ENCODE measurements at places on chromosomes 3 and 15.
A peak's percentile ranks its signal among the peaks of the same experiment; 100 is the strongest.

- no peak for DNase-seq
Measured at GRCh38 chr3:51340013-51340829, 44.9 kb upstream of the MANF start.

- DNase-seq, result no peak
Measured at GRCh38 chr3:108060331-108060730, 30.5 kb downstream of the CD47 start.

- DNase-seq, result peak; percentile 15
Measured at GRCh38 chr15:60932051-60932915, 296.8 kb downstream of the RORA start.

- DNase-seq, result no peak
Measured at GRCh38 chr3:79040701-79041100, 727.1 kb downstream of the ROBO1 start.

DNA sequence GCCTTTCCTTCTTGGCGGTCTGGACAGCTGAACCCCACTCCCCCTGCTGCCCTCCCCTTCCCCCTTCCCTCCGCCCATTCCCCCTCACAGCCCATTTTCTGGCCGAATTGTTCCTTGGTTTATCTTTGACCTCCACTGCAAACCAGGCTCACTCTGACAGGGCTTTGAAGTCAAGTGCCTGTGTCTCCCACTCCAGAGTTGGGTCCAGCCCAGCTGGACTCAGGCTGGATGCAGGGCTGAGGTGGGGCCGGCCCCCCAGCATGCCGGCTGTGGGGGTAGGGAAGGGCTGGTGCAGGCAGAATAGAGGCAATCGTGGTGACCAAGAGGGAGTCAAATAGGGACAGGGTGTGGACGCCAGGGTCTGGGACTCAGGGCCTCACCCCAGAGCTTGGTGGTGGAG lies 57.0 kb upstream of the MRPS22 start:
- no peak for DNase-seq

DNA sequence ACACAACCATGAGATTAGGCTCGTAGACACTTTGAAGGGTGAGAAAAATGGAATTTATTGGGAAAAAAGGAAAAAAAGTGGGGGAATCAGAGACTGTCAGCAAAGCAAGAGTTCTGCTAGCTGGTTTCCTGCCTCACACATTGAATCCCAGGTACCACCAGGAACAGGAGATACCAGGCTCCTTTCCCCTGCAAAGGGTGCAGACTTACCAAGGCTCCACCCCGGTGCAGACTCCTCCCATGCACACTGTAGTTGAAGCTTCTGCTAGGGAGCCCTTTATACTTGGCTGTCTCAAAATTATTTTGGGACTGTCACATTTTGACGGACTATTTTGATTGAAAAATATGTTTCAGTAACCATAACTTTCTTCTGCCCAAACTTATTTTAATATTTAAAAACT lies 819.9 kb upstream of the GBE1 start:
- no peak for DNase-seq

DNA sequence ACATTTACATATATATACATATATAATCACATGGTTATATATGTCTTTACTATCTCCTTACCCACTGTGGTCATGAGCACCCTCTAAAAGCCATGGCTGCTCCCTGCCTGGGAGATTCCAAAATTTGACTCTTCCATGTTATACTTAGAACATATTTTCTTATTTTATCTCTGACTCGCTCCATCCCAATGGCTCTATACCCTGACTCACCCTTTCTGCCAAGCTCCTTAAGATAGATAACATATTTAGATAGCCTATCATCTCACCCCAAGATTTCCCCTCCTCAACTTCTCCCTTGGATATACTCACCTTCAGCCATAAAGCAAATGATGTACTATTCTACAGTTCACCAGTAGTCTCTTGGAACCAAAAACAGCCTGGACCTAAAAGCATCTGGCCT lies 65.1 kb downstream of the CD200R1L start:
- no peak for DNase-seq

GRCh38 chr15:38809621-38810020 lies 245.0 kb upstream of the RASGRP1 start:
- no peak for DNase-seq

- no peak for DNase-seq
Measured at GRCh38 chr3:20137647-20138046, 48.4 kb downstream of the SGO1 start.

DNA sequence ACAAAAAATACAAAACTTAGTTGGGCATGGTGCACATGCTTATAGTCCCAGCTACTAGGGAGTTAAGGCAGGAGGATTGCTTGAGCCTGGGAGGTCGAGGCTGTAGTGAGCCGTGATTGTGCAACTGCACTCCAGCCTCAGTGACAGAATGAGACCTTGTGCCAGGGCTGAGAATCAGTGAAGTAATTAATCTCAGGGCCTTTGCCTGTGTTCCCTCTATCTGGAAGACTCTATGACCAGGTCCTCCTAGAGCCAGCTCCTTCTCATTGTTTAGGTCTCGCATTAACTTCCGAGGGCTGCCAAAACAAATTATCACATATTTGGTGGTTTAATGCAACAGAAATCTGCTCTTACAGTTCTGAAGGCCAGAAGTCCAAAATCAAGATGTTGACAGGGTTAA lies 41.4 kb upstream of the FLNB start:
- no peak for DNase-seq

GRCh38 chr3:137789236-137789635 lies 25.1 kb downstream of the SOX14 start:
- DNase-seq, result no peak

GRCh38 chr15:43329217-43329959 lies 985 bp downstream of the LCMT2 start:
- DNase-seq, result peak; percentile 27

DNA sequence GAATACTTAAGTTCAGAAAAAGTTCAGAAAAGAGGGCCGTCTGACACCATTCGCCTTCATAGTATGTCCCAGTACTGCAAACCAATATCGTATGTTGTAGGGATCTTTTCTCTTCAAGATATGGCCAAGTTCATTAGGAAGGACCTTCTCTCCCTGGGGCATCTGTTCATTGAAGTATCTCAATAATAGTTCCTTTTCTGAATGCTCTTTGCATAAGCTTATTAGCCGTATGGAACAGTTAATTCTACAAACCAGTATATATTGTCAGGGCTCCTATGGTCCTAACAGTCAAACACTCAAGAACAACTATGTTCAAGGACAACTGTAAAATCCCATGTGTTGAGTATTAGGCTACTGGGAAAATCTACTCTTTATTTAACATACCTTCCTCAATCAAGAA lies 203.1 kb downstream of the KLHL25 start:
- DNase-seq, result no peak

GRCh38 chr3:45012577-45012976 lies 13.5 kb upstream of the CLEC3B start:
- no peak for DNase-seq

- no peak for DNase-seq
Measured at GRCh38 chr3:52039846-52040245, 16.5 kb downstream of the DUSP7 start.

DNA sequence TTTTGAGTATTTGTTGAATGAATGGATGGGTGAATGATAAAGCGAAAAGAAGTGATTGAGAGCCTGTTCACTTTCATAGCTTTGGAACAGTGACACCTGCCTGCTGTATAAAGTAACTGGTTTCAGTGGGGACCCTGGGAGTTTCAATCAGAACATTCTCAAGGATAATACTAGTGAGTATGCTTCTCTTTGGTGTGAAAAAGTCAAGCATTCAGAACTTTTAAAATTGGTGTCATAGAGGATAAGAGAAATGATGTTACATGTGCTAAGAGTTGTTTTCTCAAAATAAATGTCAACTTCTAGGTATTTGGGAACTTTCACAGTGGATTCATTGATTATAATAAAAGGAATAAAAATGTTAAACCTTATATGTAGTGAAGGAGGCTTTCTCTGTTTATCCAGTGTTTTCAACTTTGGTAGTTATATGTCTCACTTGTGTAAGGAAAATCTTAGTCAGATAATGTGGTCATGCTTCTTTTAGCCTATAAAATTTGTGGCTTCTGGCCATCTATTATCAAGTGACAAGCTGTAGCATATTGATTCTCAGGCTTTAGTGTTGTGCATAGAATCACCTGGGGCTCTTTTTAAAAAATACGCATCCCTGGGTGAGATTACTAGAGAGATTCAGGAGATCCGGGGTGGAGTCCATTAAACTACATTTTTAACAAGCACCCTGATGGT lies 11.9 kb downstream of the LRCH3 start:
- peak; percentile 38 for DNase-seq

DNA sequence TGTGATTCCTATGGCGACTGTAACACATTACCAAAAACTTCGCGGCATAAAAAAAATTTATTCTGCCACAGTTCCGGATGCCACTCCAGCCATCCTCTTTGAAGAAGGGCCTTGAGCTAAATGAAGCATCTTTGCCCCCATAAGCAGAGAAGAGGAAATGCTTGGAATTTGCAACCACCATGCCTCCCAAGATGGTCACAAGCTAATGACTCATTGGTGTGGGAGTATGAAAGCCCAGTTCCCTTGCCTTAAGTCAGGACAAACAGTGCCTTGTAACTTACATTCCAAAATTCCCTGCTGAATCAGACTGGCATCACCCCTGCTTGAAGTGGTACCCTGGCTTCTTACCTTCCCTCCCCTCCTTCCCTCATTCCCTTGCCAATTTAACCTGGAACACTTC lies 1077.4 kb downstream of the EPHA3 start:
- no peak for DNase-seq

DNA sequence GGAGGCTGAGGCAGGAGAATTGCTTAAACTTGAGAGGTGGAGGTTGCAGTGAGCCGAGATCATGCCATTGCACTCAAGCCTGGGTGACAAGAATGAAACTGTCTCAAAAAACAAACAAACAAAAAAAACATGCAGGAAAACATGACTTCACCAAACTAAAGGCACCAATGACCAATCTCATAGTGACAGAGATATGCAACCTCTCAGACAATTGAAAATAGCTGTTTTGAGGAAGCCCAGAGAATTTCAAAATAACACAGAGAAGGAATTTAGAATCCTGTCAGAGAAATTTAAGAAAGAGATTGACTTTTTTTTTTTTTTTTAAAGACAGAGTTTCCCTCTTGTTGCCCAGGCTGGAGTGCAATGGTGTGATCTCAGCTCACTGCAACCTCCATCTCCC lies 26.1 kb downstream of the NCBP2 start:
- DNase-seq, result no peak

DNA sequence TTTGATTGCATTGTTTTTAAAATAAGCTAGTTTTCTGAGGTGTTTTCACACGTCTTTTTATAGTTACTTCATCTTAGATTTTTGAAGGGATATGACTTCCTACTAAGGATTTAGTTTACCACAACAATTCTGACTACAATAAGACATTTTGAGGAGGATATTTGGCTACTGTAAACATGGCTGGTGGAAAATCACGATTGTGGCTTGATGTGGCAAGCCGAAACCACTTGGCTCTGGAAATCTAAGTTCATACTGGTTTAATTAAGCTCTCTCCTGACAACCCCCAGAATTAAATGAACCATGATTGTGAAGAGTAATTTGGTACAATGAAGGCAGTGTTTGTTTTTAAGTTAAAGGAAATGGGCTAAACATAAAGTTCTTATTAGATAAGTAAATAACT lies 30.8 kb downstream of the ST3GAL6 start:
- DNase-seq, result no peak

GRCh38 chr15:52567871-52568600 lies 794 bp downstream of the ARPP19 start:
- peak; percentile 31 for DNase-seq

DNA sequence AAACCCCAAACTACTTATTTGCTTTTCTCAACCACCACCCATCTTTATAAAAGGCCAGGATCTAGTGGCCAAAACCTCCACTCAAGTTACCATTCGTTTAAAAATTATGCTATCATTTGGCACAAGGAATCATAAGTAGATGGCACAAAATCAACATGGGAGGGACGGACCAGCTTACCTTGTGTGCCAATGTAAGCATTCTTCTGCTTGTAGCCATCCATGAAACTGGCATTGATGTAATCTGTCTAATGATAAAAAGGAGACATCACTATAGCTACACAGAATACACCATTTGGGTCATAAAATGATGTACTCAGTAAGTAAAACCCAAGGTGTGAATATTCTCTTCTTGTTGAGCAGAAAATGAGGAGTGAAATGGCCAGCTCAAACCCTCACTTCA lies 28.2 kb upstream of the SIN3A start:
- no peak for DNase-seq

DNA sequence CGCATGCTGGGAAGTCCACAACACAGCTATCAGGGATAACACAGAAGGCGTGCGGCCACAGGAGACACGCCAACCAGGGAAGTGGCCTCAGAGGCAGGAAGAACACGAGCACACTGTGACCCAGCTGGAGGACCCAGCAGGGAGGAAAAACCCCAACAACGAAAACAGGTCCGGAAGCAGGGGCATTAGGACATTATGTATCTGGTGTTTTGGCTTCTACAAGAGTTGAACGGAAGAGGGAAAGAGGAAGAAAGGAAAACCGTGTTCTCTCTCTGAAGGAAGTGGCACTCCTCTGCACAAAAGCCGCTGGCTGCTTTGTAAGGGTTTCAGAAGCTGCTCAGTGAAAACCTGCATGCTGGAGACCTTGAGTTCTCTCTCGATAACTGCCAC lies 61.8 kb downstream of the HACD2 start:
- peak; percentile 67 for DNase-seq

GRCh38 chr15:31301673-31301990 lies 25.0 kb upstream of the KLF13 start:
- no peak for DNase-seq

- no peak for DNase-seq
Measured at GRCh38 chr3:133753107-133753778, 7.0 kb downstream of the TF start.

DNA sequence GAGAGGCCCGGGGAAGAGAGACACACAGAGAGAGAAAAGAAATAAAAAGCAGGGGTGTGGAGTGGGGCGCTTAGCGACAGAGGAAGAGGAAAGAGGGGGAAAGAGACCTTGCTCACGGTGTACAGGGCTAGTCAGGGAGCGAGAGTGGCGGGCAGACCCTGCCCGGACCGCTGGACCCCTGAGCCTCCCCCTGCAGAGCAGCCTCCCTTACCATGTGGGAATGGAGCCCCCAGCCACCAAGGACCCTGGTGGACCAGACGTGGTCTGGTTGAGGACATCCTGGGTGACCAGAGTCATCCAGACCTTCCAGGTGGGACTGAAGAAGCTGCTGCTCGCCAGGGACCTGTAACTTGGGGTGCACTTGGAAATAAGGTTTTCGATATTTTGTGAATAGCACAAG lies 129.6 kb downstream of the CHSY1 start:
- DNase-seq, result no peak

GRCh38 chr15:69730281-69731080 lies 277.9 kb downstream of the RPLP1 start:
- no peak for DNase-seq

- DNase-seq, result peak; percentile 28
Measured at GRCh38 chr3:27392950-27393679, 23.9 kb upstream of the NEK10 start.

DNA sequence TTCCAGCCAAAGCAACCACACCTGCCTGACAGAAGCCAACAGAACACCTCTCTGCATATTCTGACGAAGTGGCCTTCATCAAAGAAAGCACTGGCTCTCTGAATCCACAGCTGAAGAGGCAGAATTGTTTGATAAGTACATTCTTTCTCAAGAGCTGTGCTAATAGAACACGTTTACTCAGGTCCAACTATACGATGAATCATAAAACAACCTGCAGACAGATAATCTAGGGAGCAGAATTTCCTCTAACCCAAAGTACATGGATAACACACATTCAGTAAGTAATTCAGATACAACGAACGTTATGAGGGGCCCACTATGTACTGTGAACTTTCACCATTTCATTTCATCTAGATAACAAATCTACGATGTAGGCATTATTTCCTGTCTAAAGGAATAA lies 25.4 kb downstream of the ALDH1A2 start:
- DNase-seq, result no peak

GRCh38 chr3:141076797-141077571 lies 25.8 kb downstream of the SPSB4 start:
- peak; percentile 86 for DNase-seq

- no peak for DNase-seq
Measured at GRCh38 chr15:70327328-70327855, 229.7 kb upstream of the TLE3 start.
